Germinal center (tissue), 1 donor: ENCODE measurements at places on chromosomes 11 and 22.
A peak's percentile ranks its signal among the peaks of the same experiment; 100 is the strongest.

GRCh38 chr22:22838148-22838786 lies 49.3 kb upstream of the IGLL5 start:
- DNase-seq: no peak

GRCh38 chr11:70000228-70000627 lies 77.9 kb upstream of the ANO1 start:
- DNase-seq: no peak

DNA sequence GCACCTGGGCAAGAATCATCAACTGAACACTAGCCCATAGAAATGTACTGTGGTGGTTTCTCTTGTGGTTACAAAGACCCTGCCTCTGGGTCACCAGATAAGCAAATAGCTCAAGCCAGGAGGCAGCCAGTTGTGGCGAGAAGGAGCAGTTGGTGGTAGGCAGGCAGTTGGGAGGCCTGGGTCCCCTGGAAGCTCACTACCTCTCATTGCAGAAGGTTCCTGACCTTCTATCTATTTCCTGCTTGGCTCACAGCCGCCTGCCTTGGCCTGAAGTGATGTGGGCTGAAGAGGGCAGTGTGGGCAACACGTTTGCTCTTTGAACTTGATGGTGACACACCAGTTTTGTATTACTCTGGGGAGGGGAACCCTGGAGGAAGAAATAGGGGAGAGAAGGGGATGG lies 34.7 kb downstream of the NECTIN1 start:
- no peak for DNase-seq

GRCh38 chr11:3880724-3881123 lies 25.3 kb downstream of the STIM1 start:
- DNase-seq: peak; percentile 42

- no peak for DNase-seq
These were observed 5.5 kb downstream of the H19 start for GRCh38 chr11:1992111-1992510.

DNA sequence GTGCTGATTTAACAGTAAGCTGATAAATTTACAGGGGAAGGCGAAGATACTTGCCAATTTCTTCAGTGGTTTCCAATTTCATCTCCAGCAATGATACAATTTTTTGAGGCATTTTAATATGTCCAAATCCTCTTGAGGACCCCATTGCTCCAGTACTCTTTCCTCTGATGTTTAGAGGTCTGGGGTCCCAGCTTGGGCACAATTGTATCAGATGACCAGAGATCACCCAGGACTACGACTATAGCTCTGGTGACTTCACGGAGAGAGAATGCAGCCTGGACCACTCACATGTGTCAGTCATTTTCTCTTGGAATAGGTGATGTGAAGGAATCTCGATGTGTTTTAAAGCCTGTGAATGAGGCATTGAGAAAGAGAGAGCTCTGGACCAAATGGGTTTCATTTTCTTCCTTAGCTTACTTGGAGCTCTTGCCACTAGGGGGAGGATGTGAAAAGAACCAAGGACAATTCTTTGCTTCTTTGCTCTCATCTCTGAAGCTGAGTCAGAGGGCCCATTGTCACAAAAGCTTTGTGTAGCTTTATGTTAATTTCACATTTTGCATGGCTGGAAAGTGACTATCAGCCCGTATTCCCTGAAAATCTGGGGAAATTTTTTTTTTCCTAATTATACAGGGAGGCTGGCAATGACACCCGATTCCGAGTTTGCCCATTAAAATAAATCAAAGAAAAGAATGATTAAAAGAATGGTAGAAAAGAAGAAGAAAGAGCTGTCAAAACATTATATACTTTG lies 6.7 kb upstream of the CCDC90B start:
- peak; percentile 50 for DNase-seq

DNA sequence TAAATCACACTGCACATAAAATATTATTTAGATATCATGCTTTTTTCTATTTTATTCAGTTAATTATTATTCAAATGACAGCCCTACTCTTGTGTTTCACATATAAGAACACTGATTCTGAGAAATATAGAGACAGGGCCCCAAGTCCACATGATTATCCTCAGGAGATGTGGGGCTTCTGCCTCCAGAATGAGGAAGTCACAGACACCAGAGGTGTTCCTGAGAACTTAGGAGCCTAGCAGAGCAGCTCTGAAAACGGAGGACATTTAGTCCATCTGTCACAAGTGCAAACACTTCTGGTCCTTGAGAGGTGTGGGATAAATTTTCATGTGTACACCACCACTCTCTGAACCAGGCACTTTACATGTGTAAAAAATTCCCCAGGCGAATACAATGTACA lies 26.2 kb downstream of the TRIM66 start:
- DNase-seq: no peak

- no peak for DNase-seq
These were observed 39.2 kb upstream of the SLN start for GRCh38 chr11:107751082-107751481.

- DNase-seq: no peak
These were observed 46.8 kb downstream of the BBOX1 start for GRCh38 chr11:27087432-27087831.

DNA sequence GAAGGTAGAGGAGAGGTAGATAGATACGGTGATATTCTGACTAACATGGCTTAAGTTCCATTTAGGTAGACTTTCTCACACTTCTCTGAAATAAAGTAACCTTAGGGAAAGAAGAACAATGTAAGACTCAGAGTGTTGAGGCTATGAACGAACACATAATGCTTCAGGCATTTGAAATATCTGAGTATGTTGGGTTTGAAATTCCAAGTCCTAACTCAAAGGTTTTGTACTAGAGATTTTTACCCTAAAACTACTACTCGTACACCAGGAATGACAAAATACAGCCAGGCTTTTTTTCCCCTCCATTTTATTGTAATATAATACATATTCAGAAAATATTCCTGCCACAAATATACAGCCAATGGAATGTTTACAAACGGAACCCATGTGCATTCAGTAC lies 592.6 kb downstream of the ETS1 start:
- no peak for DNase-seq

DNA sequence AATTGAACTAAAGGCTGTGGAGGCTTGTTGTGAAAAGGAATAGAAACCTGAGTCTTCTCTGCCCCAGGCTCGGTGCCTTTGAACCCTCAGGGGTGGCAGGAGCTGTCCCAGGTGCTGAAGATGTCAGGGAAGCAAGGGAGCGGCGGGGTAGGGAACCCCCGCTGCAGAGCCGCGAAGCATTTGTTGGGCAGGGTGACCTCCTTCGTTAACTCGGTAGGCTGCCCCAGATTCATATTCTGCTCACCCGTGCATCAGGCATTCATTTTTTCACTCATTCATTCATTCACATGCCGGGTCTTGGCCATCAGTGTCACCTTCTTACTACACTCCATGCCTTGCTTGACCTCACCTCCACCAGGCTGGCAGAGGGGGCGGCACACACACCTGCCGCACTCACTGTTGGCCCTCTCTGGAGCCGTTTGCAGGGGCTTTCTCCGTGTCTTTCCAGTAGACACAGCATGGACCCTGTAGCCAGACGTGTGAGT lies 618.9 kb downstream of the BRD1 start:
- no peak for DNase-seq

- DNase-seq: no peak
These were observed 82.1 kb downstream of the EMSY start for GRCh38 chr11:76526878-76527277.

DNA sequence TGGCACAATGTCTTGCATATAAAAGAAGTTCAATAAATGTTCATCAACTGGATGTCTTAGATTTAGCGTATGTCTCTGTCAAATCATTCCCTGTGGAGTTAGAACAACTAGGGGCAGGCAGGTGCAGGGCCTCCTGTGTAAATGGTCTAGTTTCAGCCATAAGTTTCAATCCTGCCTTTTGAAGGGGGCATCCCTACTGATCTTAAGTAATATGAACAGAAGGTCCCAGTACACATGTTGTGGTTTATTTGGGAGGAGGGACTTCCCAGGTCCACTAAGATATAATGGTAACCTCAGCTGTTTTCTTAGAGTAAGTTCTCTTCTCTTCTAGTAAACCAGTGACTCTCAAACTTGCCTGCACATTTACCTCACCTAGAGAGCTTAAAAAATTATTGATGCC lies 19.8 kb downstream of the TTC12 start:
- DNase-seq: no peak

DNA sequence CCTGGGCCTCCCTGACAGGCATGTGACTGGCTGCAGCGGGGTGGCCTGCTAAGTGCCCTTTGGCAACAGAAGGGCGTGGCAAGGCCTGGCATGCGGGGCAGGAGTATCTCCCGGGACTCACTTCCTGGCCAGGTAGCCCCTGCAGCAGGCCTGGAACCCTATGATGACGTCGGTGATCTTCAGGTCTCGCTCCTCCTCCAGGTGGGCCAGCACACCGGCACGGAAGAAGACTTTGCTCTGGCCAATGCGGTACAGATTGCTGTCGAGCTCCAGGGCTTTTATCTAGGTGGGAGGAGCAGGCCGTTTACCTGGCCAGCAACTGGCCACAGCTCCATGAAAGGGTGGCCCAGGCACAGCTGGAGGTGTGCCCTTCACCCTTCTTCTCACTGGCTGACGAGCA lies 50.9 kb downstream of the APOL1 start:
- no peak for DNase-seq

- DNase-seq: peak; percentile 66
These were observed 25.0 kb upstream of the EED start for GRCh38 chr11:86219311-86220193.

- no peak for DNase-seq
These were observed 18.6 kb upstream of the APLP2 start for GRCh38 chr11:130051082-130051481.

- DNase-seq: no peak
These were observed 60.0 kb downstream of the OTOG start for GRCh38 chr11:17607083-17607429.

DNA sequence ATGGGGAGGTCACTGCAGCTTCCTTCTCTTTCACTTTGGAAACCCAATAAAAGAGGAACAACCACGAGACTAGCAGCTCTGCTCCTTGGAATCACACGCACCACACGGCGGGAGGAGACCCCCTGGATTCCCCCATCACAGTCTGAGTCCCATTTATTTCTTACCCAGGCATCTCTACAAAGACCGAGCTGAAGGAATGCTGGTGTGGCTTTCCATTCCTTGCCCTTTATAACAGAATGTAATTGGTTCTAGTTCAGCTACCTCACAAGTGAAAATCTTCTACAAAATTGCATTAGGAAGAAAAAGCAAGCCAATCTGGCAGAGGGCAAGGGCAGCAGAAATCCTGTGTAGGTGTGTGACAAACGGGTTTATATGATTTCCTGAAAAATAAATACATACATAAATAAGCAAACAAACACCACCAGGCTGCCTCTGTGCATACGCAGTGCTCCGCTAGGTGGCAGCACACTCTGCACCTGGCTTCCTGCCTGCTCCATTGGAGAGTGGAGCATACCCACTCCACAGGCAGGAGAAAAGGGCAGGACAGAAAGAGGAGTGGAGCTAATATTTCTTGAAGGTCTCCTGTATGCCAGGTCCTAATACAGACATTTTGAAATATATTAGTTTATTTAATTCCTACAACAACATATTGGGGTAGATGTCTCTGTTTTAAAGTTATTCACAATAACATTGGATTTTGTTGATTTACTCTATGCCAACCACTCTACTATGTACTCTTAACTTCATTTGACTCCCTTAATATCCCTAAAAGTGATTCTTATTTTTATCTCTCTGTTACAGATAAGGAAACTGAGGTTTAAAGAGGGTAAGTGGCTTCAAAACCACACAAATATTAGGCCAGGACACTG lies 673.1 kb downstream of the KCNA4 start:
- DNase-seq: peak; percentile 8

DNA sequence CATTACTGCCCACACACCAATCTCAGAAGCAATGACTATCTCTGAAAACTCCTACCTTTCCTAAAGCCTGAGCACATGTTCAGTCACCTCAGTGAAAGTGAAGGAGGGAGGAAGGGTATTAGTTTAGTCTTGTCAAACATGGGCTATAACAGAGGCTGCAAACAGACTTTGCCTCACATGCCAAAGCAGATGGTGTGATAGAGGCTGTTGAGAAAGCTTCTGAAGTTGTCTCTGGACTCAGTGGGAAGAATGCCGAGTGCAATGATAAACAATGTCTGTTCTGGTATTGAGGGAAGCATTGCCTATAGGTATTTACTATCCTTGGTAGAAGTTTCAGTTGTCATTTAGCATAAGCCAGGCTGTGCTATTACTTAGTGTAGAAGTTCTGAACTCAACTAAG lies 314.5 kb upstream of the CCDC90B start:
- DNase-seq: no peak

DNA sequence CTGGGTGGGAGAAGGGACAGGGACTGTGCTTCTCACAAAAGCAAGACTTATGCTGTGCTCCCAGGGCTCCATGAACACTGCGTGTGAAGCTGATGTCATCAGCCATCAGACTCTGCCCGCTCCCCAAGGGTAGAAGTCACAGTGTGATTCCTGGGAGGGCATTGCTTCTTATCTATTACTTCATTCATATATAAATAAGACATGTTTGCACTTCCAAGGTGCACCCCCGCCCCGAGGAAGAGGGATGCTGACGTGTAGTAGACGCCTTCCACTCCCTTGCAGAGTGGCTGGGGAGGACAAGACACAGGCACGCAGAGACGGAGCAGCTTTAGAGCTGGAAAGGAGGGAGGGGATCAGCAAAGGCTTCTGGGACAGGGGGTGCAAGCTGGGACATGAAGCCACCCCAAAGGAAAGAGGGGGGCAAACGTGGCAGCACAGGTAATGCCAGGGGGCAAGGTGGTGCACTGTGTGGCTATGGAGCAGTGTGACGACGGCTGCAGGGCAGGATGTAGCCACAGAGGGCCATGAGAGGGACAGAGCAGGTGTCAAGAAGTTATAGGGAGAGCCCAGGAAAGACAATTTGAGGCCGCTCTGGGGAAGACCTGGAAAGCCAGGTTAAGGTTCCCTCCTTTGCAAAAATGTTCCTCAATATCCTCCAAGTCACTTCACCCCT lies 558.5 kb downstream of the MN1 start:
- no peak for DNase-seq

GRCh38 chr22:37553725-37554124 lies 6.6 kb upstream of the CDC42EP1 start:
- DNase-seq: no peak

DNA sequence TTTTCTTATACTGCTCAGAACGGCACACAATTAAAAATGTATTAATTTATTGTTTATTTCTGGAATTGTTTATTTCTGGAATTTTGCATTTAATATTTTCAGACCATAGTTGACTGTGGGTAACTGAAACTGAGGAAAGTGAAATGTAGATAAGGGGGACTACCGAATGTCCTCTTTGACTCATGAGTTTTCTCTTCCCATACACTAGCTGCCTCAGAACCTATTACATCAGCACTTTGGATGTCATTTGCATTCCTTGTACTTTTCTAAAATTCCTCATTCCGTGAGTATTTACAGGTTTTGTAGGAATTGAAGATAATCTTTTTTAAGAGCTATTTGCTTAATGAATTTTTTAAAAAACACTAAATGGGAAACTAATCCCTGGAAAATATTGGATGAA lies 29.8 kb downstream of the ZC3H12C start:
- no peak for DNase-seq

- DNase-seq: no peak
These were observed 194.7 kb downstream of the BRD1 start for GRCh38 chr22:49633010-49633324.

DNA sequence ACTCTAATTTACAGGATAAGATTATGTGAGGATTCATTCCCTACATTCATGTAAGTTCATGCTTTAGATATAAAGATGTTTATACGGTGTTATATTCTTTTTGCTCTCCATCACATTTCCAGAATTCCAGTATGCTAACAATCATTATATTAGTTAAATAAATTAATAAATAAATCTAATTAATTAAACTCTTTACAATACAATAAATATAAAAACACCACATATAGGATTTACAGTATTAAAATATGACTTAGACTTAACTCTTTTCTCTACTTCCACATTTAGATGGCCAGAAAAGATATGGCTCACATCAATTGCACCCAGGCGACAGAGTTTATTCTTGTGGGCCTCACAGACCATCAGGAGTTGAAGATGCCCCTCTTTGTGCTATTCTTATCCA lies at the start of gene OR8U1:
TSS of gene OR8U1 (plus strand) at position 301 of the 400 bp plus-strand sequence. CDS start at position 301, 0 bp downstream.
- DNase-seq: no peak
